Stimulated activated CD4-positive, alpha-beta T cell treated with anti-CD3 and anti-CD28 coated beads, Interleukin-1b, Interleukin-23, amount 100 ng/mL, for 4 hours (primary cell): ENCODE measurements at places on chromosomes 2 and 18.

DNA sequence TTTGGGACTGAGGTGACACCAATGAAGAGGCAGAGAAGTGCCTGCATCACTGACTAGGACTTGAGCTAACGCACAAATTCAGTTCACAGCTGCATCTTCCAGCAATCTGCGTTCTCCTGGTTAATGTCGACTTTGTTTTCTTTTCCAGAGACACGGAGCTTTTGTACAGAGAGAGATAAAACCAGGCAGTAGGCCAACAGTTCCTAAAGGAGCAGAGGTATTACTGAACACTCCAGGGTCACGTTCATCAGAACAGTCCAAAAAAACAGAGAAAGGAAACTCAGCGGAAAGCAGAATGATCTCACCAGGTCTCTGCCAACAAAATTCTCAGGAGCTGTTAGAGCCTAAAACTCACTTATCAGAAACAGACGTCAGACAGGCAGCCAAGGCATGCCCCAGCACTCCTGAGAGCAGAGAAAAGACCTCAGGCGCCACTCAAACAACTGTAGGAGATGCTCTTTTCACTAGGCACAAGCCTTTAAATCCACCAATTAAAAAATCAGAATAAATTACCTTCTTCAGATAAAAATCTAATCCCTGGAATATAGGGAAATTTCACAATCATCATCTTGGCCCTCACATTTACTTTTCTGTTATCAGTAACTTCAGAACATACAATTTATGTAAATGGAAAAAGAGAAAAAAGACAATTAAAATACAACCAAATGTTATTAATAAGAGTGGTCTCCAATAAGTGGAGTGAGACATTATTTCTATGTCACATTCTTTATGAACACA, 95.9 kb upstream of the SPTBN1 start:
- DNase-seq: no peak

DNA sequence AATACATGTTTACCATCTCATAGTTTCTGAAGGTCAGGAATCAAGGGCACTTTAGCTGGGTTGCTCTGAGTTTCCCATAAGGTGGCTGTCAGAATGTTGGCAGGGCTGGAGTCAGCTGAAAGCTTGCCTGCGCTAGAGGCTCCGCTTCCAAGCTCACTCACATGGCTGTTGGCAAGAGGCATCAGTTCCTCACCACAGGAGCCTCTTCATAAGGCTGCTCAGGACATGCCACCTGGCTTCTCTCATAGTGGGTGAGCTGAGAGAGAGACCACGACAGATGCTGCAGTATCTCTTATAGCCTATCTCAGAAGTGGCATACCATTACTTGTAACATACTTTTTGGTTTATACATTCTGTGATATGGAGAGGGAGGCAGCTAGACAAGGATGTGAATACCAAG, 7.2 kb downstream of the HADHB start:
- DNase-seq: no peak

GRCh38 chr2:189010536-189010935, 36.4 kb downstream of the COL3A1 start:
- no peak for DNase-seq

GRCh38 chr18:76827205-76828200, 5.1 kb downstream of the ZNF236 start:
- DNase-seq: no peak

DNA sequence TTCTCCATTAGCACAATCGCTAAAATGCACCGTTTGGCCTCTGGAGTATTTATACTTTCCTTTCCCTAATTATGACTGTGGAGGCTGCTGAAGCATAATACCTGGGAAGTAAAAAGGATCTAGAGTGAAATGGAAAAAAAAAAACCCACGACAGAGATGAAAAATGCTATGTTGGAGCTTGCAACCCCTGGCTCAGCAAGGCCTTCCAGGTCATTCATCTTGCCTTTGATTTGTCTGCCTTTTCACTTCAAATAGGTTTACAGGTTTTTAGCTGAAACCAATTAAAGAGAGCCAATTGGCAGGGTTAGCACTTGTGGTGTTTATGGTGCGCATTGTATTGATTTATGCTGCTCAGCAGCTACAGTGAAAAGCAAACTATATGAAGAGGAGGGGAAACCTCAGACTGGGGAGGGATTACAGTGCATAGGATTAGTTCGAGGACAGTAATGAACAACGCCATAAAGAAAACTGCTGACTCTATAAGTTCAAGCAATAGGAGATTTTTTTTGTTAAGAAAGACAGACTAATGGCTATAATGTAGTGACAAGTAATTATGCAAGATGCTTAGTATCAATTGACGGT, 347.9 kb downstream of the MEIS1 start:
- DNase-seq: no peak

DNA sequence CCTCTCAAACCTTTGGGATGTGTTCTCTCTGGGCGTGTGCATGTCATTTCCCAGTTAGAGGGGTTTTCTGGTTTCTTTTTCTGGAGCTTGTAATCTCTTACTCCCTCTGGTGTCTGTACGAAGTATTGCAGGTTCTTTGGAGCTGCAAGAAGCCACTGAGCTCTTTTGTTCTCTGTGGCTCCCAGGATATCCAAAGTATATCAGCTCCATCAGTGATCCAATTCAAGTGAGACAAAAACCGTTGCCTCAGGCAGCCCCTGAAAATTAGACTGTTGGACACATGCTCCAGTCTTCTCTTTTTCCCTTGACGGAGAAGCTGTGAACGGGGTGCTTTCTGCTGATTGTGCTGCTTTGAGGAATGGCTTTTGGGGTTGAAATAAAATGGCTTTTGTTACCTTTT, 59.0 kb upstream of the LDLRAD4 start:
- DNase-seq: no peak

DNA sequence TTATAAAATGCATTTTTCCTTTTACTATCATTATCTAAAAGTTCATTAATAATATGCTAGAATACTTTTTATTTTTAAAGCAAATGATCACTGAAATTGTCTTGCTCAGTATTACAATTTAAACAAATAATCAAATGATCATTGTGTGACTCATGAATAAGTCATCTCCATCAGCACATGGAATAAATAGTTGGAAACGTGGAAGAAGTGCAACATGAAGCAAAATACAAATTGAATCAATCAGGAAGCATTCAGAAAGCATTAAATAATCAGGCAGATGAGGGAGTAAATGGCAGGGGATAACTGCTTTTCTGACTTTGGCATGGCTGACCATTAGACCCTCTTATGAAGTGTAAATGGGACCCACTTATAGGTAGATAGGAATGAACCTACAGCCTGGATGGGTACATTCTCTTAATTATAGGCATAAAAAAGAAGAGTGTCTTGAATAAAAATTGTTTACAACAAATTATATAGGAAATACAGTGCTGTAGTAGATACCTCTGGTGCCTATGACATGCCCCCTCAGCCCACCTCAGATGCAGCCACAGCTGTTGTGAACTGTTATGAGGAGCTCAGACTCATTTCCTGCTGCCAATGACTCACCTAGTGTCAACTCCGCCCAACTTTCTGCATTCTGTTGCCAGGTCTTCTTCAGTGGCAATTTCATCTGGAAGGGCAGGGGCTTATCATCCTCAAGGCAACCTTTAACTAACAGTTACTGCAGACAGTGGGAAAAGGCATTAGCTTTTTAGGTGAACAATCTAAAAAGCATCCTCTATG, 936.0 kb downstream of the TRIB2 start:
- DNase-seq: no peak

DNA sequence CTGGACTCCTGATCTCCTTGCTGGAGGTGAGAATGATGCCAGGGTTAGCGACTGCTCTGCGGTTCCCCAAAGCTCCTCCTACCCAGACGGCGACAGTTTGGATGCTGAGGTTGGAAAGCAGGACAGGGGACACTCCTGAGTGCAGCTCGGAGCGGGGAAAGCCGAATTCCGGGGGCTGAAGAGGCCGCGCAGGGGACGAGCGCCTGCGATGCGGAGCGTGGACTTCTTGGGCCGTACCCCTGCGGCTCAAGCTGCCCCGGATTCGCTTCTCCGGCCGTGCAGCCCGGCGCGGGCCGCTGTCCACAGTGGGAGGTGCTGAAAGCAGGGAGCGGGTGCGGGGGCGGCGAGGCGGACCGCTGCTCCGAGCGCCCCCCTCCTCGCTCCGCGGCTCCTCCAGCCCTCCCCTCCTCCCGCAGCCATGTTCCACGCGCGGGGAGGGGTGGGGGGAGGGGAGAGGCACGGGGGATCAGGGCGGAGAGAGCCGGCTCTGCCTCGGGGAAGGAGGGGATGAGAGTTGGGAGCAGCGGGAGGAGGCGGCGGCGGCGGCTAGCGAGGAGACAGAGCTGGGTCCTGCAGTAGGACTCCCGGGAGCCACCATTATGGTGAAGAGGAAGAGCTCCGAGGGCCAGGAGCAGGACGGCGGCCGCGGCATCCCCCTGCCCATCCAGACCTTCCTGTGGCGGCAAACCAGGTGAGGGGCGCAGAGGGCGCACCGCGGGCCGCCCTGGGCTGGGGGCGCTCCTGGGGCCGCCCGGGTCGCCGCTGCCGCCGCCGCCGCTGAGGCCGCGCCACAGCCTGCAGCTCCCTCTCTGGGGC, at the start of gene UNC80:
Gene UNC80, plus strand, starts transcription at position 359 of the 816 bp plus-strand sequence. Its CDS starts 241 bp downstream, at position 600.
- no peak for DNase-seq

GRCh38 chr2:104858006-104858978, 4.4 kb downstream of the POU3F3 start:
- no peak for DNase-seq
